ENCODE measurements at places on chromosomes 1 and 21.

DNA sequence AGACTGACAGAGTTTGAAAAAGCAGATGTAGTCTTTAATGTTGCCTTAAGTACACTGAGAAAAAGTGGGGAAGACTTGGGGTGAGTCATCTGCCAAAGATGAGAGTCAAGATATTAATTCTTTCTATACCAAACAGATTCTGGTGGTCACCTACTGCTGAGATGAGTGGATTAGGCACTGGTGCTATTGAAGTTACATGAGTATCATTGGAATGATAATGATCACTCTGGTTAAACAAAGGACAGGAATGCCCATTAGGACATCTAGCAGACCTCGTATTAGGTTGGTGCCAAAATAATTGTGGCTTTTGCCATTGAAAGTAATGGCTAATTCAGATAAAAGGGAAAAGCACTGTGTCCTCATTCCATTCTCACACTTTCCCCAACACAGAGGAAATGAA lies 1588.9 kb downstream of the KCNT2 start:
- DNase-seq = no peak

DNA sequence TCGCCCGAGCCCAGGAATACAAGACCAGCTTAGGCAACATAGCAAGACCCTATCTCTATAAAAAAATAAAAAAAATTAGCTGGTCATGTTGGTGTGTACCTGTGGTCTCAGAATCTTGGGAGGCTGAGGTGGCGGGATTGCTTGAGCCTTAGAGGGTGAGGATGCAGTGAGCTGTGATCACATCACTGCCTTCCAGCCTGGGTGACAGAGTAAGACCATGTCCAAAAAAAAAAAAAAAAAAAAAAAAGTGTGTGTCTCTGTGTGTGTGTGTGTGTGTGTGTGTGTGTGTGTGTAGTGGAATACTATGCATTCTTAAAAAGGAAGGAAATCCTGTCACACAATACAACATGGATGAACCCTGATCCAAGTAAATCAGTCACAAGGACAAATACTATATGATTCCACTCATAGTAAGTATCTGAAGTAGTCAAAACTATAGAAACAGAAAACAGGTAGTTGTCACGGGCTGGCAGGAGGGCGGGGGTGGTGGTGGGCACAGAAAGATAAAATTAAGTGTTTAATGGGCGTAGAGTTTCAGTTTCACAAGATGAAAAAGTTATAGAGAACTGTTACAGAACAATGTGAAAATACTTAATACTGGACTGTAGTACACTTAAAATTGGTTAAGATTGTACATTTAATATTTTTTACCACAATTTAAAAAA lies 47.8 kb downstream of the SELENOF start:
- no peak for DNase-seq

- DNase-seq = no peak
Observed at GRCh38 chr1:10866321-10867093, 70.1 kb upstream of the CASZ1 start.

DNA sequence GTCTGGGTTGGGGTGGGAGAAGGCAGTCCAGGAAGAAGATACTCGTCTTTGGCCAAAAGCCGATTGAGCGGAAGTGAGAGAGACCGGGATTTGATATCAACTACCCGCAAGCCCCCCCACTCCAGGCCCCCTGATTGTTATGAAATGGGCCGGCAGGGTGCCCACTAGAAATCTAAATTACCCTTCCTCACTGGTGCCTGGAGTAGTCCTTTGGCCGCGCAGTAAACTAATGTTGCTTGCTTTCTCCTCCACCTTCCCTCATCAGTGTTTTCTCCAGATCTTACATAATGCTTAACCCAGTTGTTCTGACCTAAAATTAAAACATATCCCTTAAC lies 119.2 kb upstream of the BARHL2 start:
- no peak for DNase-seq

- DNase-seq = no peak
Observed at GRCh38 chr1:7429290-7429689, 341.8 kb upstream of the VAMP3 start.

GRCh38 chr1:113747376-113747775 lies 11.9 kb downstream of the PHTF1 start:
- DNase-seq = no peak

- DNase-seq = no peak
Observed at GRCh38 chr1:72827278-72827677, 544.9 kb upstream of the NEGR1 start.

DNA sequence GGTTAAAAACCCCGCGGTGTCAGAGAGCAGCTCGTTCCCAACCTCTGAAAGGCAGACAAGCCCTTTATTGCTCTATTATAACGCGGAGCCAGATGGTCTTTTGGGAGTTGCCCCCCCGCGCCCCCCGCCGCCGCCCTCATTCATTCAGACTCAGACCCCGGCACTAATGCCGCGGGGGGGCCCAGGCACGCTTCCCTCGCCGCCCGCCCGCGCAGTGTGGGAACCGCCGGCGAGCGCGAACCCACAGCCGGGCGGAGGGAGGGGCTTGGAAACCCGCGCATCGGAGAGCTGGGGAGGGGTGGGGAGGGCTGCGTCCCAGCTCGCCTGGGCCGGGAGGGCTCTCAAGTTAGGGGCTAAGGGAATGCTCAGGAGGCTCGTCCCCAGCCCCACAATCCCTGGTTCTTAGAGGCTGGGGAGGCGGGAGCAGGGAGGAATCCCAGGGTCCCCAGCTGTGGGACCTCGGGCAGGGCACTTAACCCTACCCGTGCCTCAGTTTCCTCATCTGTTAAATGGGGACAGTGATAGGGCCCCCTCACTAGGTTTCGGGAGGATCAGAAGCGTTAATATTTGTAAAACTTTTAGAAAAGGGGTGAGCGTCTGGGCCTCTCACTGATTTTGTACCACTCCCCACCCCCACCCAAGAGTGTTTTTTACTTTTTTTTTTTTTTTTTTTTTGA lies 10.9 kb upstream of the HES5 start:
- no peak for DNase-seq

DNA sequence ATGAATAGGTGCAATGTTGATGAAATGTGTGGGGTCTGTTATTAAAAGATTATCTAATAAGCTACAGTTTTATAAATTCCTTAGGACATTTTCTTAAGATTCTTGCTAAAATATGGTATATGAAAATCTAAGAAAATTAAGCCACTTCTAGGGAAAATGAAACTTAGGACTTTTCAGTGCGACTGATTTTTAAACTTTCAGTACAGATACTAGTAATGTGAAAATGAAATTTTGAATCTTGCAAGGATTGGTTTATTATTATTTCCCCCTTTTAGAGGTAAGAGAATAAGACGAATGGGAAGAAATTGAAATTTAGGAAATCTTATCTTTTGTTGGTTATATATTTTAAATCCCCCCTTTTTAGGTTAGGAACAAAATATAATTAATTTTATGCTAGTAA lies 16.4 kb downstream of the CAPZA1 start:
- no peak for DNase-seq

DNA sequence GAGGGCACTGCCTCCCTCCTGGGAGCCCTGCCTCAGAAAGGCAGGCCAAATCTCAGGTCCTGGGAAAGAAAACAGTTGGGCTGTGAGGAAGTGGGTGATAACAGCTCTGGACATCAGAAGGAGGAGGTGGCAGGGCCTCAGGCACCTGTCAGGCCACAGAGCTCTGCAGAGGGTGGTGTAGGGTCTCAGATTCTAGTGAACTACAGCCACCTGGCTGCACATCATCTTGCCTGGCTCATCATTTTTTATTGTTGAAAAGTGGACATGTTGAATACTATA lies 15.3 kb upstream of the ZNF678 start:
- no peak for DNase-seq

DNA sequence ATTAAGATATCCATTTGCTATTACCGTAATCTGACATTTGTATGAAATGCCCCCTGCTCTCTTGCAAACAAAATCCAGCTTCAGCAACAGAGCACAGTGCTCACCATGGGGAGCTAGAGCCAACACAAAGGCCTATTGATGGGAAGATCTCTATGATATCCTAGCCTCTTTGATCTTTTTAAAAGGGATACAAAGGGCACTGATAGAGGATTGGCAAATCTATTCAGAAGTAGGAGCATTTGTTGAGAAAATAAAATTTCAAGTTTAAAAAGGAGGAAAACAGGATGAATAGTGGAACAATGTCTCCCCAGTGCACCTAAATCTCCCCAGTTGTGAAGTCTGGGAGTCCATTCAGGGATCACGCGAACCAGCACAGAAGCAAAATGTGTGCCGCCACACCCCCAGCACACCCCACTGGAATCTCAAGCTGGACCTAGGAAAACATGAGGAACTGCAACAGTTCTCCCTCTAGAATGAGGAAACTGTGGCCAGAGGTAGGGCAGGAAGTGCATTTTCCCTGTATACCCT lies 32.2 kb downstream of the MRAP start:
- DNase-seq = no peak

GRCh38 chr1:179630719-179631118 lies 39.1 kb downstream of the TDRD5 start:
- DNase-seq = no peak

- DNase-seq = no peak
Observed at GRCh38 chr1:156727492-156727891, 777 bp upstream of the METTL25B start.

- DNase-seq = no peak
Observed at GRCh38 chr1:9207086-9207485, 27.5 kb upstream of the H6PD start.

DNA sequence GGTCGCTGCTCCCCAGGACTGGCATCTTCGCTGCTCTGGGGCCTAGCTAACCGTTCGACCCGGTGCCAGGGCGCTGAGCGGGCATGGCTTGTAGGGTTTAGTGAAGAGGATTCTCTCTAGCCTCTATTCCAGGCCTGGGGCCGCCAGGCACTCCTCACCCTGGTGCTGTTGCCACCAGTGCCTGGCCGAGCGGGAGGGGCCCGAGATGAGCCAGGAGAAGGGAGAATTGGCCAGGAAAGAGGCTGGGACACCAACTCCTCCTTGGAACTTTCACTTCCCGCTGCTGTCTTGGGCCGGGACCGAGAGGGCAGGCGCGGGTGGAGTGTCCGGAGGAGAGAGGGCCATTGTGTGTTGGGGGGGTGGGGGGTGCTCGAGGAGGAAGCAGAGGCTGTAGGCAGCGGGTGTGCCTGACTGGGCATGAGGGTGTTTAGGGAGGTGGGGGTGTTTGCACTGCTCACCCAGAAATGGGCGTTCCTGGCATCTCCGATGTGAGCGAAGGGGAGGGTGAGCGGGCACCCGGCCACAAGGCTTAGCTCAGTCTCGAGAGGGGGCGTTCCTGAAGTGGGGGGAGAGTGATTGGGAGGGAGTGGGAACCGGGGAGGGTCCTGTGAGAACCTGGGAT lies 772 bp downstream of the ADAM15 start:
- DNase-seq = no peak

DNA sequence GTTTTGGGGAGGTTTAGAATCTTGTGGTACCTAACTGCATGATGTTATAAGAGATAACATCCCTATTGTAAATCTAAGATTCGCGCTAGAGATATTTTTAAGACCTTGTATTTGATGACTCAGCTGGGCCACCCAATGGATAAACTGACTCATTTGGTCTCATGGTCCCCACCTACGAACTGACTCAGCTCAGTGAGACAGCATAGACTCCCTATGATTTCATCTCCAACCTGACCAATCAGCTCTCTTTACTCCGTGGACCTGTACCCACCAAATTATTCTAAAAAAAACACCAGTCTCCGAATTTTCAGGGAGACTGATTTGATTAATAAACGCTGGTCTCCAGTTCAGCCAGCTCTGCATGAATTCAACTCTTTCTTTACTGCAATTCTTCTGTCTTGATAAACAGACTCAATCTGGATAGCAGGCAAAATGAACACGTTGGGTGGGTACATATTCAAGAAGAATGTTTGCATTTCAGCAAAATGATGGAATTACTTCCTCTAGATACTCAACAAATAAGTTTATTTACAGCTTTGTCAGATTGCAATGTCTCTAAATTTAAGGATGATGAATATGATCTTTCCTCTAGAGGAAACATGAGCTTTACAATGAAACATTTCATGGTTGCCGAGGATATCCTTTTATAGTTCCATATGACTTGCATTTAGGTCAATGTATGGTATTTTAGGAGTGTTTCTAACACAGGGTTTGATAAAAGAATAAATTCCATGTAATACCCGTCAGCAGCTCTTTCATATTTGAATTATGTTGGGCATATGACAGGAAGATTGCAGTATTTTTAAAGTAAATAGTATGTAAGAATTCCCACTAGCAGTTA lies 516.6 kb upstream of the RGS18 start:
- no peak for DNase-seq

DNA sequence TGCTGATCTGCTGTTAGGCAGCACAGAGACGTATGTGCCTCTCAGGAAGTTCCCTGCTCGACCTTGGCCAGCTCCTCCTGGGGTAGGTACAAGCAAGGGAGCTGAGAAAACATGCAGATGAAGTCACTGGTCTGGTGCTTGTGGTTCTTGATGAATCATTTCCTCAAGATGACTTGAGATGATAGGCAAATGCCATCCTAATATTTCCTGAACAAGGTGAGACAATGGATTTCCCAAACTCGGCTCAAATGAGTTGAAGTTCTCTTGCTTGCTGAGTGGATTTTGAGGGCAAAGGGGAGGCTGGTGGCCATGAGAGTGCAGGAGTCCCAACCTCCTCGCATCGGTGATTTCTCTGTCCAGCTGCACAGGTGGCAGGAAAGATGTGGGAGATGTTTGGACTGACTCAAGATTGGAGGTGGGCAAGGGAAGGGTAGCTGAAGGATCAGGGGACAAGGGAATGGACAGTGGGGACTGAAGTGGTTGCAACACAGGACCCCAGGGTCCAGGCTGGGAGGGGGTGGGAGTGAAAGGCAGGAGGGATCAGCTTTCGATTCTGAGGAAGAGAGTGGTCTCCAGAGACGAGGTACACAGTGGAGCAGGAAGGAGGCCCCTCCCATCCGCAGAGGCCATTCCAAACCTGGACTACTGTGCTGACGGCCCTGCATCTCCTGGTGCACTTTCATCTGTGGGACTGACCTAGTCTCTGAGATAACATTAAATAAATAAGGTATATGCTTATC lies 63.9 kb downstream of the CAPN2 start:
- peak; percentile 10 for DNase-seq

GRCh38 chr1:200346700-200347099 lies 63.1 kb downstream of the ZNF281 start:
- no peak for DNase-seq

- no peak for DNase-seq
Observed at GRCh38 chr1:228882771-228883450, 147.6 kb downstream of the RHOU start.

DNA sequence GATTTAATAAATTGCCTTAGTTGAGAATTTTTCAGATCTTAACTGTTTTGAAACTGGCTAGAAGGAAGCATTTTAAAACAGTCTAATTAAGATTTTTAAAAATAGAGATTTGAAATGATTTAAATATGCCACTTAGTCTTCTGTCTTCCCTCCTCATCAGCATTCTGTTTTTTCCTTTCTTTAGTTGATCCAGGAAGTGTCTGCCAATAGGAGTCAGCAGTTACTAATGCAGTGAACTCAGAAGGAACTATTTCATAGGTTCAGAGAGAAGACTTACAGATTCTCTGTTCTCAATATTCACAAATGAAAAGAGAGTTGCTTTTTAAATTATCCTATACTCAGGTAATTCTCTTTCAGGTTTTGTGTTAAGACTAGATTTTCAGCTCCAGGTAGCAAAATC lies 84.5 kb downstream of the RPS6KC1 start:
- no peak for DNase-seq

- no peak for DNase-seq
Observed at GRCh38 chr1:31985430-31985829, 28.2 kb upstream of the KHDRBS1 start.

All from stimulated activated CD8-positive, alpha-beta memory T cell treated with anti-CD3 and anti-CD28 coated beads, Interleukin-4, amount 100 ng/mL, for 1 hour (primary cell).